ENCODE measurements at places on chromosomes 2 and 18.

- DNase-seq = no peak
Observed at GRCh38 chr18:12882453-12883371, 1.3 kb downstream of the PTPN2 start.

- DNase-seq = no peak
Observed at GRCh38 chr2:217593732-217594131, 409.1 kb downstream of the TNS1 start.

DNA sequence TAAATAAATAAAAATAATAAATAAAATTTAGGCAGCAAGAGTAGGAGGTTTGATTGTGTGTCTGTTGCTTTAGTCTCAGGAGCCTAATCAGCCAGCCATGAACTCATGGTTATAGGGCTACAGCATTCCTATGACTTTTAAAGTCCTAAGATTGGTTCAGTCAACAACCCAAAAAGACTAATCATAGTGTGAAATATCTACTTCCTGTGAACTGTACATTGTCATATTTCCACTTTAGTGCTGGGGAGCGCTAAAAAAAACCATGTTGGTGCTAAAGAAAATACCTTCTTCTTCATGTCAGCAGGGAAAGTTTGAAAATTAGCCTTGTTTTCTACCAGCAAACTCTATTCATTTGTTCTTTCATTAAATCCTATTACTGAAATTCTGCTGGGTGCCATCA lies 521.6 kb downstream of the RNF144A start:
- DNase-seq = no peak

DNA sequence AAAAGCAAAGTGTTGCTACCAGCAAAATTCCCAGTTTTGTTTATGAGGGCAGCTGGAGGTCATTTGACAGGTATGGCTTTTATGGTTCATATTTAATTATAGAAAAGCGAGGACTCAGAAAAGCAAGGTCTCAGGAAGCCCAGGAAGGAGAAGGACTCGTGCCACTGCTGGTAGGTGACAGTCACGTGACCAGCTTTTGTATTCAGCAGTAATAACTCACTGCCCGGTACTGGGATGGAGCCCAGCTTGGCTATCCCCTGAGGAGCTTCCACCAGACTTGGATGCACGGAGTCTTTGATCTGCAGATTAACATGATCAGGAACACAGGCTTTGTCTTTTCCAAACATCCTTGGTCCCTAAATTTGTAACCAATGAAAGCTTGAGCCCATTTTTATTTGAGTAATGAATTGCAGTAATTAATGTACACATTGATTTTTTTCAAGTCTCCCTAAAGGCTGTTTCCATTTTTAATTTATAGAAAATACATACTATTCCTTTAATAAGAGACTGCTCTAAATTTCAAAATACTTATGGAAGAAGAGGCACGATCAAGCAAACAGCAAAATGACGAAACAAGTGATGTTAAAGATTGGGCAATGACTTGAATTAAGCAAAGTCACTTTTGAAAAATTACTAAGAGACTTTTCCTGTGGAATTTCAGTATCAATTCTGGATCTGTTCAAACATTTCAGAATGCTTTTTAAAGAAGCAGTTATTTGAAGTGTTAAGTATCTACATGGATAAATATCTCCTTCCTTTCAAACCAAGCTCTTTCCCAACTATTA lies 251.7 kb upstream of the HNRNPA3 start:
- no peak for DNase-seq

All from NCI-H1048 (cell line).